ENCODE measurements at places on chromosomes 6 and 20.
A peak's percentile ranks its signal among the peaks of the same experiment; 100 is the strongest.

DNA sequence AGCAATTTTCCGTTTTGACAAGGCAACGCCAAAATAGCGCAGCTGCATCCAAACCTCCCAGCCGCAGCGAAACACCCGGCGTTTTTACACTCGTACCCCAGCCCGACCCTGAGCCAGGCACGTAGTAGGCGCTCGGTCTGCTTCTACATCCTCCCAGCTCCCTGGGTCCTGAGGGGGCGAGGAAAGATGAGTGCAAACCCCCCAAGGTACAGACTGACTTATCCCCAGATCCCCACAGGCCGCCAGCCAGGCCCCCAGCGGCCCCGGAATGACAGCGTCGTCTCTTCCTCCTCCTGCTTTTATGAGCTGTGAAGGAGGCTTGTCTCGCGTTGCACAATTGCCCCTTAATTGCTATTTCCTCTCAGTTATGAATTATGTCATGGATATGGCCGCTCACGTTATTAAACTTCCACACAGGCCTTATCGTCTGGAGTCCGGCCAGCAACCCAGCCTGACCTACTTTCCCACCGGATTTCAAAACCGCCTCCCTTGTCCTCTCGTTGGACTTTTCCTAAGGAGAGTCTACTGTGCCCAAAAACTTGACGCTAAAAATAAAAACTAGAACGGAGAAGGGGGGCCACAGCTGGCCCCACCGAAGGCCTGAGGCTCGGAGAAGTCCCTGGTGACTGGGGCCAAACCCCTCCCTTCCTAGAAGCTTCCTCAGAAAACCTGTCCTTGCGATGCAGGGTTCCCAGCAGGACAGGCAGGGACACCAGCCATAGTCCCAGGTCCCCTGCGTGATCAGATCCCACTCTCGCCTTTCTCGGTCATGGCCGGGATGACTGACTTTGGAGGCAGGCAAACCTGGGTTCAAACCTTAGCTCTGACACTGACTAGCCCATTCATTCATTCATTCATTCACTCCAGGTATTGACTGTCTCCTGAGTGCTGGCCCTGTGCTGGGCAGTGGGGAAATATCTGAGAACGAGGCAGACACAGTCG is 130.9 kb upstream of the PTPN1 start:
- DNase-seq: no peak

GRCh38 chr20:49699200-49699992 is 14.3 kb downstream of the B4GALT5 start:
- DNase-seq: peak; percentile 67

GRCh38 chr20:60063048-60063451 is 104.8 kb downstream of the CDH26 start:
- DNase-seq: no peak

DNA sequence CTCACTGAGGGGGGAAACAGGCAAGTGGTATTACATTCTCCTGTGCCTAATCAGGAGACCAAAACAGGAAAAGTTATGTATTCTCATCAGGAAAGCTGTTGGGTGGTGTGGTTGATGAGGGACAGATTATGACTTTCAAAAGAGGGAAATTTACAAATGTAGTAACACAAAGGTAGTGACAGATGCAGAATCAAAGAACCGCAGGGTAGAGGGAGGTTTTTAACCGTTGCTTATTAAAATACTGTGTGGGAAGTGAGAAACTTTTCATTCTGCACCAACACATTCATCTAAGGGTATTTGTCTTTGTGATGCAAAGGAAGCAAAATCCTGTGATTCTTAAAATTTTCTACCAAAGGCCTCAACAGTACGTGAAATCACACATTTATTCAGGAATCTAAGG is 288.2 kb upstream of the MAN1A1 start:
- no peak for DNase-seq

DNA sequence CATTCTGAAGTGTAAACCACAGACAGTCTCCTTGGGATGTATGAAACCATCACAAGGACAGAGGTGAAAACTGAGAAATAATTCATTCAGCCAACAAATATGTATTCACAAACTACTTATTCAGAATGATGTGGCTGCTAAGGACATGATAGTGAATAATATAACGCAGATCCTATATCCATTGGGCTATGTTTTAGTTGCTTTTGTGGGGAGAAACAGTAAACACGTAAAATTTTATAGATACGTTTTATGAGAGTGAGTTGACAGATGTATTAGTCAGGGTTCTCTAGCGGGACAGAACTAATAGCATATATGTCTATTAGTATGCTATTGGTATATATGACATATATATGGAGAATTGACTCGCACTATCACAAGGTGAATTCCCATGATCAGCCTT is 402.5 kb downstream of the RFPL4B start:
- no peak for DNase-seq

DNA sequence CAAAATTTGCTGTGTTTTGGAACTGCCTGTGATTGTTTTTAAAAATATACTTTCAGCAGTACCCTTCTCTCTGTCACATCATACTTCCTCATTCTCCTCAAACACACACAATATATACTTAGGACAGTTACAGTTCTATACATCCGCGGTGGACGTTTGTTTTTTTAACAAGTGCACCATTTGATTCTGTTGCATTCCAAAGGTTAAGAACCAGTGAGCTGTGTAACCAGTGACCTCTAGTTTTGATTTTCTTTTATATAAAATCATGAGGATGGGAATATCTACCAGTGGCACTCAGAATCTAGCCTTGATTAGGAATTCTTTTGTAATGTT is 152.8 kb downstream of the CARMIL1 start:
- DNase-seq: no peak

DNA sequence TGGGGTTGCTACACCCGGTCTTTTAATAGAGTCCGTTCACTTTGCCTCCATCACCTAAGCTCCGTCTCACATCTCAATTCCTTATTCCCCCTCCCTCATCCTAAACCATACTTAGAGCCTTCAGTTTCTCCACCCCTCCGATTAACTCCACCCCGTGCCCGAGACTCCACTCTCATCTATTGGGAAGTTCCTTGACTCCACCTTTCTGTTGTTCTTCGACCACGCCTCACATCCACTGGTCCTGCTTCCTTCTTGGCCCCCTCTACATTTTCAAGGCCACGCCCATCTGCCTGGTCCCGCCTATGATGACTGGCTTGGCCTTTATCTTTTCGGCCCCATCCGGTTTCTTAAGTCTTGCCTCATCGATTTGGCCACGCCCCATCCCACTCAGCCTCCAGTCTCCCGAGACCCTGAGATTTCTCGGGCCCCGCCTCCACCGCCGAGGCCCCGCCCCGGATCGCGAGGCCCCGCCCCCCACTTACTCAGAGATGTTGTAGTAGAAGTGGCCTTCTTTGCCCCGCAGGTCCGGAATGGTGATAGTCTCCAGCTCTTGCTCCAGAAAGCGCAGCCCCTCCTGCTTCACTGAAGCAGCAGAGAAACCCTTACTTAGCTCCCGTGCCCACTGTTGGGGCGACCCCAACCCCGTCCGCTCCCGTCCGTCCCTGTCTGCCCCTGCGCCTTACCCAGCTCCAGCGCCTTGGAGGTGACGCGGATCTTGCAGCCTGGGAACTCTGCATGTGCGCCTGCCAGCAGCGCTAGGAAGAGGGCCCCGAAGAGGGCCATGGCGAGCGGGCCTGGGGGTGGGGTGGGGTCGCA is 1.1 kb downstream of the PLTP start:
- peak; percentile 100 for DNase-seq

DNA sequence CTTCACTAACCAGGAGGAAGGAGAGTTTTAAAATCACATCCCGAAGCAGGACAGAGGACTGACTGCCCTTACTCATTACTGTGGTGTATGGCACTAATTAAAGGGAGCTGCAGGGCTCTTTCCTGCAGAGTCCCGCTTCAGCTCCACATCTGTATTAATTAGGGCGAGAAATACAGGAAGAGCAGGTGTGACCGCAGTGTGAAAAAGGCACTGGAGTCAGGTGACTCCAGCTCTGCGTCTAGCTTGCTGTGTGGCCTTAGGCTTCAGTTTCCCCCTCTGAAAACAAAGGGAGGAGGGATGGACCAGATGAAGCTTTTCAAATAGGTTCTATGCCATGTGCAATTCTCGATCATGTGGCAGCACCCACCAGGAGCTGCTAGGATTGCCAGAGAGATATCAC is 34.0 kb downstream of the KIAA1755 start:
- no peak for DNase-seq

GRCh38 chr6:113595911-113596376 is 261.2 kb upstream of the MARCKS start:
- no peak for DNase-seq

DNA sequence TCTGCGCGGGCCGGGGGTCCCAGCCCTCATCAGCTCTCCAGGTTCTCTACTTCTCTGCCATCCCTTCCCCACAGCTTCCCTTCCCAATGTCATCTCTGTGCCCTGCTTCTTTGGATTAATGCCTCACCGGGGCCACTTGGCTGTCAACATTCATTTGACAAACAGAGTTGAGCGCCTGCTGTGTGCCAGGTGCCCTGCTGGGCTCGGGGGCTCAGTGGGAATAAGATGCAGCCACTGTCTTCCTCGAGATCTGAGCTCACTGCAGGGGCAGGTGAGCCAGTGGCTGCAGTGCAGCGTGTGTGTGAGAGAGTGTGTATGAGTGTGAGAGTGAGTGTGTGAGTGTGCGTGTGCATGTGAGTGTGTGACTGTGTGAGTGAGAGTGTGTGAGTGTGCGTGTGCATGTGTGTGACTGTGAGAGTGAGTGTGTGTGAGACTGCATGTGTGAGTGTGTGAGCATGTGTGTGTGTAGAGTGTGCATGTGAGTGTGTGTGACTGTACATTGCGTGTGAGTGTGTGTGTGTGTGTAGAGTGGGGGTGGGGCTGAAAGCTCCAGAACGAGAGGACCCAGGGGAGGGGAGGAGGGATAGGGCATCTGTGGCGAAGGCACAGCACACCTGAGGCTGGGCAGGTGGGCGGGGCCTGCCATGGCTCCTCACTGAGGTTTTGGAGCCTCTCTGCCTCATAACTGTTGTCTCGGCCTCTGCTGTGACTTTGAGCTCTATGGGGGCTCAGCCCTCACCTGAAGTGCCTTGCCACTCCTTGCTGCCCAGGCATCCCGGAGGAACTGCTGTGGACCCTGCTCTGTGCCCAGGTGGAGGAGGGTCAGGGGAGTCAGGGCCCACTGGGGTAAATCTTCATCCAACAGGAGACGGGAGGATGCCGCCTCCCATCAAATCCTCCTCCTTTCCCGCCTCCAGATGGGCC is 36.5 kb upstream of the PHACTR3 start:
- no peak for DNase-seq

DNA sequence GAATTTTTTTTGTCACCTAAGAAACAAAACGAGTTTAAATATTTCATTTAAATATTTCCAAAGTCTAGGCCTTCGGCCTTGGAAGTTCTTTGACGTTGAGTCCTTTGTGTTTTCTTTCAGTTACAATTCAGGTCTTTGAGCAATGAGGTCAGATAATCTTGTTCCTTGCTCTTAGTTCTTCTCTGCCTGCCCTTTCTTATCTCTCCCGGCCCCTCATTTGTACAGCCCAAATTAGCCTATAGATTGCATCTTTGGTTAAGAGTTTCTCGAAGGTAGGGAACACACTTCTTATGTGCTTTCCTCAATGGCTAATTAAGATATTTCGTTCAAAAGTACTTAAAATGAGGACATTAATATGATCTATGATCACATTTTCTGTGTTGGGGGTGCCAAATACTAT is 18.5 kb downstream of the RPS12 start:
- no peak for DNase-seq

Data from erythroblast (primary cell).